ENCODE measurements at places on chromosomes 7 and 10. TPM values are rescaled to one million over a fixed set of nuclear protein-coding genes. Genes with fewer than 3 reads are reported as not detected.

Gene ITIH5
- 37.1 TPM for total RNA-seq

Gene IFIT1B
- total RNA-seq, result 2.1 TPM

Gene SPDYE16
- total RNA-seq, result not detected

Gene ANKRD61
- total RNA-seq, result not detected

Gene EIF4EBP2
- total RNA-seq, result 39.7 TPM

Measured in skeletal muscle tissue (tissue), 5 donors.